Suppressor macrophage (primary cell): ENCODE measurements at places on chromosomes 1 and 21.
A peak's percentile ranks its signal among the peaks of the same experiment; 100 is the strongest.

GRCh38 chr1:217315346-217315745 lies 315.5 kb downstream of the GPATCH2 start:
- no peak for DNase-seq

DNA sequence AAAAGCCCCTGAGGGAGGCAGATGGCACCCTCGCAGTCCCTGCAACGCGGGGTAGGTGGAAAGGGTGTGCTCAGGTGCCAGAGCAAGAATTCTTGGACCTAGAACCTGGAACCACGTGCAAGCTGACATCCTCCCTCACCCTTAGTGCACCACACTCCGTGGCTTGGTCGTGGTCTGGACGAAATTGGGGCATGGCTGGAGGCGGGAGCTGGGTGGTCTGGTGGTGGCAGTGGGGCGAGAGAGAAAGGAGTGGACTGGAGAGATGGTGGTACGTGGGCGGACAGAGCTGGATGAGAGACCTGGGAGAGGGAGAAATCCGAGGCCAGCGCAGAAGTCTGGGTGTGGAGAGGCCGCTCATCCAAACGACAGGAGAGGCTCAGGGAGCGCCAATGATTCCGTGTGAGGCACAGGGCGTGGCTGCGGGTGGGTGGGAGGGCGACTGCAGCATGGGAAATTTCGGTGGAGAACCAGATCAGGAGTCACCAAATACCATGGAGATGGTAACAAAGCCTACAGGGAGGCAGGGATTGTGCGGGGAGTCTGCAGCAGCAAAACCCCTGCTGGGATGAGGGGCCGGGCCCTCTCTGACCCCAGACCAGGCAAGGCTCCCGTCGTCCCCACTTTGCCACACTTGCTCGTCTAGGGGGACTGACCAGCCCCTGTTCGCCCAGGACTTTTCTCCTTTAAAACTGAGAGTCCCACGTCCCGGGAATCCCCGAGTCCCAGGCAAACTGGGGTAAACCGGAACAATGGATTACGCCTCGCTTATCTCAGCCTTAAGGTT lies 31.9 kb downstream of the CDCP2 start:
- no peak for DNase-seq

- no peak for DNase-seq
Measured at GRCh38 chr21:28215214-28215954, 777.3 kb downstream of the LTN1 start.

DNA sequence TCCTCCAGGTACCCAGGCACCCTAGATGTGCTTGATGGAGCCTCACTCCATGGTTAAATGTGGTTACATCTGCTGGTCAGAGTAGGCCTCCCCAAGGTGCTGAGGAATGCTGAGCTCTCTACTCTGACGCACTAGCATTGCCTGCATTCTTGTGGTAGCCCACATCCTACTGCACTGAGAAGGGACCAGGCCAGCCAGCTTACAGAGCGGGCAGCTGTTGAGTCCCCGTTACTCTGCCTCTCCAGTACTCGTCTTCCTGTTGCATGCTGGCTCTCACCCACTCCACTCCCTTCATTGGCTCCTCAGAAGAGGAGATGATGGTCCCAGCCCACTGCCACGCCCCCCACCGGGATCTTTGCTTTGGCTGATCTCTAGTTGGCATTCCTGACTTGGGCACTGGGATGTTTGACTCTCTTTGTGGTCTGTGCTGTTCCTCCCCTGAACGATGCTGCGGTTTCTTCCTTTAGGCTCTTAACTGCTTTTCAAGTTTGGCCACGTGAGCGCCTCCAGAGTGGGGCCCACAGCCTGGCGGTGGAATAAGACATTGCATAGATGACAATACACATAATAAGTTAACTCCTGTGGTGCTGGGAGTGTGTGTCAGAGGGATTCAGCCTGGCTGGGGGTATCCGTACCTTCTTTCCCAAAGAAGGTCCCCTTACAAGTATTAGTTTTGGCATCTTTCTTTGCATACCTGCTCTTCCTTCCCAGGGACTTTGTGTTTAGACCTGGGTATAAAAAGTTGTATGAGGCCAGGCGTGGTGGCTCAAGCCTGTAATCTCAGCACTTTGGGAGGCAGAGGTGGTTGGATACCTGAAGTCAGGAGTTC lies 18.6 kb downstream of the AZIN2 start:
- DNase-seq = peak; percentile 31

DNA sequence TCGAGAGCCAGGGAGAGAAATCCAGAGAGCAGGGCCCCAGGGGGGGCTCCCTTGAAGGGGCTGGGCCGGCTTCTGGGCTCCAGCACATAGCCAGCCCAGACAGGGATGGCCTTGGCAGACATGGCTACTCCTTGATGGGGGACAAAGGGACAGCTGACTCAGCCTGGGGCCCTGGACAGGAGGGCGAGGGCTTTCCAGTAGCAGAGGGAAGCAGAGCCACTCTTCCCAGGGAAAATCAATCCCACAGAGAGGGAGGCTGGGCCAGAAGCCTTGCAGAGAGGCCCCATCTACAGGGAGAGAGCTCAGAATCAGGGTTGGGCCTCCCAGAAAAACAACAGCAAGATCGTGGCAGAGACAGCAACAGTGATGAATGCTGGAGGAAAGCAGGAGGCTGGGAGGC lies 15.6 kb downstream of the IGFN1 start:
- DNase-seq = no peak

DNA sequence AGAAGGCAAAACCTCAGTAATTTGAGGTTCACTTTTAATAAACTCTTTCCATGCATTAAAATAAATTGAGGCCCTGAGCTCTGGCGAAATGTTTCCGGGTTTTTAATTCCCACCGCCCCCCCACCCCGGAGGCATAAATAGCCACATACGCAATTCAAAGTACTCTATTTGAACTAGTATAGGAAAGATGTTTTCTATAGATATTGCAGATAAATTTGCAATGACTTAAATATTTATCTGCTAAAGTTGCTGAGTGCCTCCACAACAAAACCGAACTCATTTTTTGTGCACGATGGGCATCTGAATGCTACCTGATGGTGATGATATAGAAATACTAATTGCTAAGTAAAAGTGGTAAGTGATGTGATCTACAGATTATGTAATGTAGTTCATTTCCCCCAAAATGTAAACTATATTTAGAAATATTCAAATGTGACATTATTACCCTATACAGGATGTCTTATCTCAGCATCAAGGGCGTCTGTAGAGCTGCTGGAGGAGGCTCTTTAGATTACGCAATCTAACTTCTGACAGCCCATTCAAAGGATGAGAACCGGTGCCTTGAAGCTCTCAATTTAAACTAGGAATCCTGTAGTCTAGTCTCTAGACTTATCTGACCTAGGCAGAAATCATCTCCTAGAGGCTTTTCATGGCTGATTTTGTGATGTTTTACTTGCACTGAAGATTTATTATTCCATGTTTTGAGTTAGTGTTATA lies 8.5 kb downstream of the IRF2BP2 start:
- DNase-seq = peak; percentile 59

DNA sequence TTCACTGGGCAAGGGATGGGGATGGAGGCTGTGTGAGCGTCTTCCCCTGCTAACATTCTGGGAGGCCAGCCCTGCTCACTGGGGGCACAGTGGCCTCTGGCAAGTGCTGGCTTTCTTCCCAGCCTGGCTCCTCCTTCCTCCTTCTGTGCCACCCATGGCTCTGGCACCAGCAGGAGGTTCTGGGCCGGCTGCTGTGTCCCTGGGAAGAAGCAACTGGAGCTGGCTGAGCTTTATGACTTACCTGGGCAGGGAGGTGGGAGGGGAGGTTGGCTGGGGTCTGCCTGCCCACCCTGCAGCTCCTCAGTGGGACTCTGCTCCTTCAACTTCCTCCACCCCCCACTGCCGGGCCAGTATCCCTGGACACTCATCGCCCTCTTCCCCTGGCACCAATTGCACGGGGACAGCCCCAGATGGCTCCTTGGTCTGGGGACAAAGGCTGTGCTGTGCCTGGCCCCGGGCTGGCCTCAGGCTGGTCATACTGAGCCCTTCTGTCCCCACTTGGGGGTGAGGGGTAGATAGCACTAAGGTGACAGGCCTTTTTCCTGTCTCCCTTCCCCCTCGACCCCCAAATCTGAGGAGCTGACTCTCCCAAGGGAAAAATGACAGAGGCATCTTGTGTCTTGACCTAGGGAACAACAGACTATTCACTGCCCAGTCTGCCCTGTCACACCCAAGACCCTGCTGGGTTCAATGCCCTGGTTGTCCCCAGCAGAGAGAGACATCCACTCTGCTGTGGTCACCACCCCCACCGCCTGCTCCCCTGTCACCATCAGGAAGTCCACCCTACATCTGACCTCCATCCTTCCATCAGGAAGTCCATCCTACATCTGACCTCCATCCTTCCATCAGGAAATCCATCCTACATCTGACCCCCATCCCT lies 14.4 kb downstream of the CDK18 start:
- DNase-seq = no peak

DNA sequence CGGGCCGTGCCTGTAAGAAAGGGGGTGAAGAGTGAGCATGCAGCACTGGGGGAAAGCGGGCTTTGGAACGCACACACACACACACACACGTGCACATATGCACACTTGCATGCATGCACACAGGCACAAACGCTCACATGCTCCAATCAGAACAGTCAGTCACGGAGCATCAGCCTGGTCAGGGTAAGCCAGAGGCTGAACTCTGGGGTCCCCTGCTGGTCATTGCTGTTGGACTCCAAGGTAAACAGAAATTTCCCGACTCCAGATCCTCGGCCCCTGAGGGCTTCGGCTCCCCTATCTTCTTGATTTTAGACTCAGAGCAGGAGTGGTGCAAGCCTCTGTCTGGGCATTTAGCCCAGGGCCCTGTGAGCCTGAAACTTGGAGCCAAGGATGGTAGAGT lies 54.2 kb downstream of the SYT2 start:
- no peak for DNase-seq

GRCh38 chr1:246219508-246220030 lies 287.5 kb downstream of the SMYD3 start:
- no peak for DNase-seq
